ENCODE measurements at places on chromosomes 12 and 14.

GRCh38 chr12:131222329-131223139, 268.8 kb downstream of the ADGRD1 start:
- DNase-seq: no peak

DNA sequence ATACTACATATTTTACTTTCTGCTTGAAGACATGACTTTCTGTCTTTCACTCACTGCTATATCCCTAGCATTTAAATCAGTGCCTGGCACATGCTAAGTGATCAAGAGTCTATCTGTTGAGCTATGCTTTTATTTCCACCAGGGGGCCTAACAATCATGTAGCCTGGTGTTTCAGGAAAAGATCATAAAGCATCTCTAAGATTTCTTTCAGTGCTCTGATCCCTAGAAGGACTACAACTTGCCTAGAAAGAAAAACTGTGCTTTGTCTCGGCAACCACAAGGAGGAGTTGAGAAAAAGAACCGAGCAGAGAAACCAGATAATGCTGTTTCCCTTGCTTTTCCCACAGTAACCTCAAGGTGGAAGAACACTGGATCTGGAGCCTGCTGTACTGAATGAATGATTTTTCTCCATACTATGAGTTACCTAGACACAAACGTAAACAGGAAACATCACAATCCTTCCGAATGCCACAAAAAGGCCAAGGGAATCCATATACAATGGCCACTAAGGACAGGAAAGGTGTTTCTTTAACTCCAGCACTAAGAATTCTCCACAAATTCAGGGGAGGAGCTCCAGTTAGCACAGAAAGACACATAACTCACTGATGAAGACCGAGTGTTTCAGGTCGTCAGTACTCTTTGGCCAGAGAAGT, 1.2 kb downstream of the CRY1 start:
- DNase-seq: peak; percentile 95

GRCh38 chr14:99569725-99570543, 34.1 kb downstream of the CCDC85C start:
- DNase-seq: no peak

- DNase-seq: peak; percentile 33
Observed at GRCh38 chr14:32028599-32028998, 48.5 kb upstream of the ARHGAP5 start.

- peak; percentile 10 for DNase-seq
Observed at GRCh38 chr12:101969-102878, 35.7 kb downstream of the IQSEC3 start.

DNA sequence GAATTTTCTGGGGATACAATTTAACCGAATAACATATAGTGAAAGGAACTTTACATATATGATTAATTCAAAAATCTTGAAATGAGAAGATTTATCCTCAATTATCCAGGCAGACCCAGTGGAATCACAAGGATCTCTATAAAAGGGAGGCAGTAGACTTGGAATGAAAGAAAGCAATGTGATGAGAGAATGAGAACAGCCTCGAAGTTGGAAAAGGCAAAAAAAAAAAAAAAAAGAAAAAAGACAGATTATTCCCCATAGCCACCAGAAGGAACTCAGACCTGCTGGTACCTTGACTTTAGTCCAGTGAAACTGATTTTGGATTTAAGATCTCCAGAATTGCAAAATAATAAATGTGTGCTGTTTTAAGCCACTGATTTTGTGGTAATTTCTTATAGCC, 416.3 kb upstream of the OR4E1 start:
- DNase-seq: no peak

GRCh38 chr12:24244801-24245200, 295.3 kb upstream of the SOX5 start:
- DNase-seq: no peak

DNA sequence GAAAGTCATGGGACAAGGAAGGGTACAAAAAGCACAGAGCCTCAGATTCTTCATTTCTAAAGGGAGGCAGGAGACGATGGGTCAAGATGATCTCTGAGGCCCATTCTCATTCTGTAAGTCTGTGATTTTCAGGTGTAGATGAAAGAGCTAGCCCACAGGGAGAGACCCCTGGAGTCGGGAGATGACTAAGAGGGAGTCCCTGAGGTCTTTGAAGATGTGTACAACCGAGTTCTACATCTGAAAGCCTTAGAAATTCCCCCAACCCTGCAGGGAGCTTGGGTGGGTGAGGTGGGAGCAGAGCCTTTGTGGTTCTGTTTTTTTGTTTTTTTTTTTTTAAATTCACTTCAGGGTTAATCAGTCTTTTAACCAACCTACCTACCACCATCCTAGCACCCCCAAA, 3.1 kb downstream of the WNT10B start:
- no peak for DNase-seq

DNA sequence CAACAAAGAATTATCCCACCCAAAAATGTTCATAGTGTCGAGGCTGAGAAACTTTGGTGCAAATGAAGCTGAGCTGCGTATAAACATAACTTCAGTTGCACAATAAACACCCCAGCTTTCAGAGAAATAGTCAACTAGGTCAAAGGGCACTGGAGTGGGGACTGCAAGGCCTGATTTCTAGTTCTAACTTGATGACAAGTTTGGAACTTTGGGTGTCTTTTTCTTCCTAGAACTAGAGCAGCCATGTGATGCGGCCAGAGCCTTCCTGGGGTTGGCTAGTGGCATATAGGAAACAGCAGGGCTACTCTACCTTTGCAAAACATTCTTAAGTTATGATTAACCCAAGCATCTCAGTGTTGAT, 298.4 kb upstream of the AMIGO2 start:
- no peak for DNase-seq

- peak; percentile 92 for DNase-seq
Observed at GRCh38 chr14:69355607-69356281, 42.4 kb downstream of the ERH start.

DNA sequence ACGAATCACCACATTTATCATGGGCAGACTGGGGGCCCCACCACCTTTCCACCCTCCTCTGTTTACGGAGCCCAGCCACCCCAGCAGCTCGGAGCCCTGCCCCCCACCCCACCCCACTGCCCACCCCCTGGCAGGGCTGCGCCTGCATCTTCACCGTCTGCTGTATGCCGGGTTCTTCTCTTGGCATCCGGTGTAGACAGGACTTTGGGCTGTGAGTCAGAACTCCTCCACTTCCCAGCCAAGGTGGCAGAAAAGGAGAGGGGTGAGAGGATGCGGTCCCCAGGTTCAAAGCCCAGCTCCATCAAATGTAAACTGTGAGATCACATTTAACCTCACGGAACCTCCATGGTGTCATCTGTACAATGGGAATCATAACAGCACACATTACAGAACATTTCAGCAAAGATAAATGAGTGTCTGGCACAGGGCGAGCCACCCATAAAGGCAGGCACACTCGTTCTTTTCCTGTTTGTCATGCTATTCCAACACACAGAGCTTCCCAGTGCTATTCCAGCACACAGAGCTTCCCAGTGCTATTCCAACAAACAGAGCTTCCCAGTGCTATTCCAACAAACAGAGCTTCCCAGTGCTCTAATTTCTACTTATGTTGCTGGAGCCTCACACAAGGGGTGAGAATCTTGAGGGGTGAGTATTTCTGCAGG, 292.7 kb upstream of the RTL1 start:
- DNase-seq: no peak

DNA sequence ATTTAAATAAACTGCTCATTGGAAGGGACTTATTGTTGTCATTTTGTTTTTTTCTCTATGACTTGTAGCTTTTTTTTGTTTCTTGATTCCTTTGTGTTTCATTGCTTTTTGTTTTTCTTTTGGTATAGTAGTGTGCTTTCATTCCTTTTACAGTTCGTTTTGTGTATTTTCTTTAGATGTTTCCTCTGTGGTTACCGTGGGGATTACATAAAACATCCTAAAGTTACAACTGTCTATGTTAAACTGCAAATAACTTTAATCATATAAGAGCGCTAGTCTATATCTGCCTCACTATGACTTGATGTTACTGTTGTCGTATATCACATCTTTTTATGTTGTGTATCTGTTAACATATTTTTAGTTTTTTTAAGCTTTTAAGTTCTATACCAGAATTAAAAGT, 86.9 kb downstream of the ATF7IP start:
- DNase-seq: no peak

DNA sequence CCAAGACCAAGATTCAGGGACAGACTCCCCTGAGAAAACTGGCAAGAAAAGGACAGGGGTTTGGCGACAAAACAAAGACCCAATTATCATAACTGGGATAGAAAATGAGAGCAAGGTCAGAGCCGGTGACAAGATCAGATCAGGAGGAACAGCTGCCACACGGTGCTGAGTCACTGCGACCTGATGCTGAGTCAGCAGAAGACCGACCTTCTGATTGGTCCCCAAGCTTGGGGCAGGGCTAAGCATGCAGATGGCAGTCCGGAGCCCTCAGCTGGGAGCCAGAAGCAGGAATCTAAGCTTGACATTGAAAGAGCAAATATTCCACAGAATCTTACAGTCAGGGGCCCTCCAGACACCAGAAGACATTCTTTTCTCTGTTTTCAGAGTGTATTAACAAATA, 19.1 kb upstream of the ARMH4 start:
- DNase-seq: peak; percentile 86

- DNase-seq: no peak
Observed at GRCh38 chr12:12003609-12004008, 67.1 kb upstream of the BCL2L14 start.

DNA sequence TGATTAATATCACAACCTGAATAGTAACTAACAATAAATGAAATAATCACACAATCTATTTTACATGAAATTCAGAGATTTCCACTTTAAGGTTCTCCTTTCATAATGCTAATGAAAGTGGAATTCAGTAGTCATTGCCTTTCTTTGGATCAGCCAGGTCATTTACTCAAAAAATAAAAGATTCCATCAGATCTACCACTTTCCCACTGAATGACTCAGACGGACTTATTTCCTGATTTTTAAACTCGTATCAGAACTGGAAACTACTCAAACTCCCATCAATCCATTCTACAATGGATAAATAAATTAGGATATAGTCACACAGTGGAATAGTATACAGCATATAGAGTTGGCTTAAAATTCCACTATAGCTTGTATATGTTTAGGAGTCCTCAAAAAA, 237.1 kb downstream of the MED13L start:
- DNase-seq: peak; percentile 50

DNA sequence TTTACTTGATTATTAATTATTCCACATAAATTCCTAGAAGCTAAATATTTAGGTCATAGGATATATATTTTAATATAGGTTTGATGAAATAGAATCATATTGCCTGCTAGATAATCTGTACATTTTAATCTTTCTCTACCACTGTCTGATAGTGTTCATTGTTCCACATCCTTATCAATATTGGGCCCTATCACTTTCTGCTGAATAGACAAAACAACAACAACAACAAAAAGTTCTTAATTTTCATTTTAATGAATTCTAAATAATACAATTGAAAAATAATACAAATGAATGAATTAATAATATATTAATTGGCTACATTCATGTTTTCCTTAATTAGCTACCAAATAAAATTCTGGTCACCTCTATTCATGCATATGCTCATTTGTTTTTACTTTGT, 1437.2 kb downstream of the LRFN5 start:
- DNase-seq: no peak

- no peak for DNase-seq
Observed at GRCh38 chr12:56420411-56420810, 28.8 kb downstream of the TIMELESS start.

GRCh38 chr12:26295001-26295400, 99.6 kb downstream of the SSPN start:
- no peak for DNase-seq

GRCh38 chr14:47710581-47710980, 35.2 kb upstream of the MDGA2 start:
- no peak for DNase-seq

GRCh38 chr14:72737560-72737943, 156.3 kb downstream of the DPF3 start:
- peak; percentile 25 for DNase-seq

DNA sequence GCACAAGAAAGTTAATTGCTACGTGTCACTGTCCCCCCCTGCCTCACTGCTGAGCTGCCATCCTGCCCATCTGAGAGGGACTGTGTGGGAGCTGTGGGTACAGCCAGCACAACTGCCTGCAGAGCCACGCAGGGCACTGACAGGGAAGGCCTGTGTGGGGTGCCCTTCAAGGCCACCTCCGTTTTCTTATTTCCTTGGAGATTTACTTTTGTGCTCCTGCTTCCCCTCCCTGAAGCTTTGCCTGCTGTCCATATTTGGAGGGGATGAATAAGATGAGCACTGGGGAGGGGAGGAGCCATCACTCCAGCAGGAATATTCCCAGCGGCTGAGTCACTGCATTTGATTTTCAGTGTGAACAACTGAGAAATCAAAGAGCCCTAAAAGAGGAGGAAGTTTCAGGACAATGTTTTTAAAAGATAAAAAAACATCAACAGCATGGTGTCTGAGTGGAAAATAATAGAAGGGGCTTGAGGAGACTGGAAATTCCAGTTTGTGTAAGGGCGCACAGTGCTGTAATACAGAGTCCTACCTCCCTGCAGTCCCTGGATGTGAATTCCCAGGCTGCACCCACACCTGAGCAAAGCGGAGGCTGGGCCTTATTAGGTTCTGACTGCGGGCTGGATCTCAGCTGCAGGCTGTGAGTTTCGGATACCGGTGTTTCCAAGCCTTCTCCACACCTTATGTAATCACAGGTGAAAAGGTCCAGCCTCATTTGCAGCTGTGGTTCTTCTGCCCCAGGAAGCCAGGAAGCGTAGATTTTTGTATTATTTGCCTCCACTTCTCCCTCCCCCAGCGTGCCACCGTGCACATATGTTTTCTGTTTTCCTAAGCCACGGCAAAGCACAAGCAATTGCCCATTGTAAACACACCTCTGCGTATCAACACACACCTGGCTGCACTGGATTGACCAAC, 192.6 kb upstream of the BCL2L14 start:
- peak; percentile 87 for DNase-seq

DNA sequence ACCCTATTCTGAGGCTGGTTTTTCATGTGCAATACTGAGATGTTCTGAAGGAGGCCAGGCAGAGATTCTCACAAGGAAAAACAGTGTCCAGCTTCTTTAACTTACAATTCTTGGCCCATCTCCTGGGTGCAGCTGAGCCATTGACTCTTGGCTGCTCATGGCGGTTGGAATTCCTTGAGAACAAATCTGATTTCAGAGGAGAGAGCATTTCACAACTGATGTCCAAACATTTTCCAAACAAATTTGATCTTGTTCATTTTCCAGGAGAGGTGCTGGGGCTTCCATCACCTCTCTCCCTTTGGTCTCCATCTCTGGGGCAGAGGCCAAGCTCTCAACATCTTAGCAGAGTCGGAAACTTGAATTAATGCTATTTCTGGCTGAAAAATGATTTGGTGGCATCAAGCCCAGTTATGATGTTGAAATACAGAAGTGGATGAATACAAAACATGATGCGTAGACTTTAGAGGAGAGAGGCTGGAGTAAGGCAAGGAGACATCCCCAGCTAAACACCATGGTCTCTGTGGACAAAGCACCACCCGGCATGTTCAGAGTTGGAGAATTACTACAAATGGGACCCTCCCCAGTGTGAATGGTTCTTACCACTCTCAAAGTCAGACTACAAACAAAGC, 593.0 kb downstream of the VRK1 start:
- no peak for DNase-seq
